ENCODE measurements at places on chromosomes 4 and X.

- no peak for DNase-seq
Observed at GRCh38 chr4:4942658-4943057, 76.6 kb downstream of the CYTL1 start.

GRCh38 chrX:21493226-21493830 lies 119.1 kb downstream of the CNKSR2 start:
- DNase-seq, result no peak

GRCh38 chr4:40686081-40686913 lies 56.6 kb upstream of the RBM47 start:
- no peak for DNase-seq

GRCh38 chr4:37836274-37836673 lies 9.8 kb downstream of the PGM2 start:
- no peak for DNase-seq

- DNase-seq, result no peak
Observed at GRCh38 chrX:152923599-152923998, 25.7 kb downstream of the ZNF185 start.

DNA sequence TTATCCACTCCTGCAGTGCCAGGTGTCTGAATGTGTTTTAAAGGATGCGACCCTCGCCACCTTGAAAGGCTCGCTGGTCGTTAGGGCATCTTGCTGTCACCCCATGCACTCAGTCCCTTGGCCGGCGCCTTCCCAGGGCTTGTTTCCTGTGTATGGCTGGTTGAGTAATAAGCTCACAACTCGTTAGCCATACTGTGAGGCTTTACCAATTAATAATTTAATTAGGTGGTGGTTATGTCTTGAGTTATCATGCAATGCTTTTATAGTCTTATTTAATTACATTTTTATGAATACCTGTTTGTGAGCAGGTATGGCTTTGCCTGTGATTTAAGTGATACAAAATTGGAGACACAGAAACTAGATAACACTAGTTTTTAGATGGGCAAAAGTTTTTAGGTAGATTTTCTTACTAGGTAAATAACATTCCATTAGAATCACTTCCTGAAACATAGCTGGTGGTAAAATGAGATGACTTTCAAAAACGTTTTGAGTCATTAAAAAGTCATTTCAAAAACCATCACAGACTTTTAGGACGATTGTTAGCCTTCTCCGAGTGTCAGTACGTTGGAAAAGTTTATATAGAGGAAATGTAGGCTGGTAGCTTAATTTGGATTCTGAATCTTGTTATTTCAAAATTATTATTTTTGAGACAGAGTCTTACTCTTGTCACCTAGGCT lies 18.2 kb downstream of the PTTG2 start:
- no peak for DNase-seq

- no peak for DNase-seq
Observed at GRCh38 chr4:83340692-83341343, 6.2 kb upstream of the HPSE start.

DNA sequence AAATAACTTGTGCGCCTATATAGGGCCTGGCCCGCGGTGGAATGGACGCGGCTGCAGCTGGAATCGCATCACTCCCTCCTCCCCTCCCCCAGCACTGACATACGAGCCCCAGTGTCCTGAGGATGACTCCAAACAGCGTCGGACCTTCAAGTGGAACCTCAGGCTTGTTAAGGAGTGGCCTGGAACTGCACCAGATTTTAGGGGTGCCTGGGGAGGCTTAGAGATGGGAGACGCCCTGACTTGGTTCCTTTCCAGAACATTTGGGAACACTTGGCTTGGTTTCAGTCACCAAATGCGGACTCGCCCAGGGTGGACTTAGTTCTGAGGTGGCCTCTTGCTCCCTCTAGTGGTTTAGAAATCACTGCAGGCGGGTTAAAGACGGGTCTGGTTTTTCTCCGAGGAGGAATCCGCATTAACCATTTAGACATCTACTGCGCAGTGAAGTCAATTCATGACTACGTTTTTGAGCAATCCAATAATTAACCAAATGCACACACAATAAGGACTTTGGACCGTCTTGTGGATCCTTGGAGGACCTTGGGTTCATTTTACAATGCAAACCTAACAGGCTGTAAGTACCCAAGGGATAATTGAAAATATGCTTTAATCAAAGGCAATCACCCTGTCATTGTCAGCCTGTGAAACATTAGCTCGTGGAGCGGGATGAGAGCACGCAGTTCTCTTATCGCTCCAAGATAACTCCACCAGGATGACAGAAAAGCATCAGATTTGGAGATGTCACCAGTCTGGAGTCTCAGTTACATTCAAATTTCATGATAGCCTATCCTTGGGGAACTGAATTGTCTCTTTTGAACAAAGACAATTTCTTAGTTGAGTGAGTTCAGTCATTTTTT lies 11.2 kb upstream of the PDGFRA start:
- peak; percentile 15 for DNase-seq

GRCh38 chrX:23854945-23855344 lies 52.8 kb downstream of the APOO start:
- no peak for DNase-seq

- no peak for DNase-seq
Observed at GRCh38 chr4:142475663-142476062, 370.4 kb downstream of the INPP4B start.

DNA sequence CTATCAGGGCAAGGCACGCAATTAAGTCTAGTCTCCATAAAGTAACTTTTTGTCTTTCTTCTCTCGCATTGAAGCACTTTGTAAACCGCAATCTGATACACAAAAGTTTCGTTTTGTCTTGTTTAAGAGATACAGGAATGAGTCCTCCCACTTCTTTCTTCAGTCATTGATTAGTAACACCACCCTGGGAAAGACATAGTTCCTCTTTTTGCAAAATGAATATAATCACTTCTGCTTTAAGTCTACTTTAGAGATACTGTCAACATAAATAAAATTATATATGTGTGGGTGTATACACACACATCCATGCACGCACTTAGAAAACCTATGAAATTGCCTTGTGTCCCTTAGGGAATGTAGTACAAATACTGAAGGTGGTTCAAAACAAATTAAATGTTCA lies 11.7 kb downstream of the COQ2 start:
- DNase-seq, result no peak

GRCh38 chr4:85165808-85166207 lies 199.3 kb upstream of the WDFY3 start:
- no peak for DNase-seq

- DNase-seq, result no peak
Observed at GRCh38 chr4:78971326-78971725, 32.1 kb upstream of the PAQR3 start.

- no peak for DNase-seq
Observed at GRCh38 chrX:21725496-21725895, 32.4 kb downstream of the SMPX start.

DNA sequence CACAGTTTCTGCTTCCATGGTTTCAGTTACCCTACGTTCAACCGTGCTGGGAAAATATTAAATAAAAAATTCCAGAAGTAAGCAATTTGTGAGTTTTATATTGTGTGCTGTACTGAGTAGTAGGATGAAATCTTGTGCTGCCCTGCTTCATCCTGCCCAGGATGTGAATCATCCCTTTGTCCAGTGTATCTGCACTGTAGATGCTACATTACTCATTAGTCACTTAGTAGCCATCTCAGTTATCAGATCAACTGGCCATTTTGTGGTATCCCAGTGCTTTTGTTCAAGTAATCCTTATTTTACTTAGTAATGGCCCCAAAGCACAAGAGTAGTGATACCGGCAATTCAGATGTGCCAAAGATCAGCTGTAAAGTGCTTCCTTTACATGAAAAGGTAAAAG lies 97.9 kb downstream of the COX18 start:
- DNase-seq, result no peak

- DNase-seq, result no peak
Observed at GRCh38 chr4:174919886-174920423, 1.8 kb downstream of the ADAM29 start.

- no peak for DNase-seq
Observed at GRCh38 chr4:140100771-140101170, 53.2 kb downstream of the MAML3 start.

DNA sequence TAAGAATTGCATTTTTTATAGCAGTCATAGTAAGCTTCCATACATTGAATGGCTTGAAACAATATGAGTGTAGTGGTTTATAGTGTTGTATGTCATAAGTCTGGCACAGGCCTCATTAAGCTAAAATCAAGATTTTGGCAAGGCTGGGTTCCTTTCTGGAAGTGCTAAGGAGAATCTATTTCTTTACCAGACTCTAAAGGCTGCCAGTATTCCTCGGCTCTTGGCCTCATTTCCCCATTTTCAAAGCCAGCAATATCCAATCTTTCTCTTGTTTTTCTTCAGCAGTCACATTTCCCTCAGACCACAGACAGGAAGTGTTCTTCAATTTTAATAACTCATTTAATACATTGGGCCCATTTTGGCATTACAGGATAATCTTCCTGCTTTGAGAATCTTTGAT lies 1155.5 kb upstream of the PABPC4L start:
- no peak for DNase-seq

GRCh38 chrX:145464650-145465049 lies 217.3 kb downstream of the SPANXN1 start:
- no peak for DNase-seq

DNA sequence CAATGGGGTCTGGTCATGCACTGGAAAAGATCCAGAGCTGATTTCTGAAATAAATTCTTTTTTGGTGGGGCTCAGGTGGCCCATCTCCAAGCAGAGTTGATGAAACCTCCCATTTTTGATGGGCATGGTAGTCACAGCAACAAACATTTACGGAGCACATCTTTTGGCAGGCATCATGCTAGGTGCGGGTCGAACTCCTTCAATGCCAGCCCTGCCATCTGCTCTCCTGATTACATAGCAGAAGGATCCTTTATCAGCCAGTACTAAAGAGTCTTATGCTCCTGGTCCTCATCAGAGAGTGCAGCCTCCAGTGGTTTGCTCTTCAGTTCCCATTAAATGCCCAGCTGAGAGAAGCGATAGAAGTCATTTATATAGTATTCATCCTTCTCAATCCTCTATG lies 121.7 kb downstream of the GRXCR1 start:
- no peak for DNase-seq

DNA sequence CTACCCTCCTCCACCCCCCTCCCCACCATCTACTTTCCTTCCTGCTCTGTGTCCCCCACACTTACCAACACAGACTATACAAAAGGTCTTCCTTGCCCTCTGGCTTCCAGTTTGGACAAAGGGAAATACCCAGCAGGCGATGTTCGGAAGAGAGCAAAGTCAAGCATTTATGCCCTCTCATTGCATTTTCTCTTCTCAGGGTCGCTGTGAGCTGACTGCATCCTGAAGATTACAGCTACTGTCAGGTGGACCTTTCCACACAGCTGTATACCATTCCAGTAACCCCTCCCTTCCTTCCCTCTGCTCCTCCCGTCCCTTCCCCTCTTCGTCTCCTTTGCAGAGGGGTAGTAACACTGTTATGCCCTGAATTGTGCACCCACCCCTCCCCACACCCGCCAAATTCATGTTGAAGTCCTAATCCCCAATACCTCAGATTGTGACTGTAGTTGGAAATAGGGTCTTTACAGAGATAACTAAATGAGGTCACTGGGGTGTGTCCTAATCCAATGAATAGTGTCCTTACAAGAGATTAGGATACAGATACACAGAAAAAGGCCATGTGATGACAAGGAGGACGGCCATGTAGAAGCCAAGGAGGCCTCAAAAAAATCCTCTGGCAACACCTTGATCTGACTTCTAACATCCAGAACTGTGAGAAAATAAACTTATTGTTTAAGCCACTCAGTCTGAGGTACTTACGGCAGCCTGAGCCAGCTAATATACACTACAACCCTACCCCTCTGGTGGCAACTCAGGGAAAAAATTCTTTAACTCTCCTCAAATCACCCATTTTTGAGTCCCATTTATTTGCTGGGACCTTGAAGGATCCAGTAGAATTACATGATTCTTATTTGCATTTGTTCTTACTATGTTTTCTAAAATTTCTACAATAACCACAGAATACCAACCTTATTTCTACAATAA lies 11.7 kb downstream of the MORF4L2 start:
- no peak for DNase-seq

DNA sequence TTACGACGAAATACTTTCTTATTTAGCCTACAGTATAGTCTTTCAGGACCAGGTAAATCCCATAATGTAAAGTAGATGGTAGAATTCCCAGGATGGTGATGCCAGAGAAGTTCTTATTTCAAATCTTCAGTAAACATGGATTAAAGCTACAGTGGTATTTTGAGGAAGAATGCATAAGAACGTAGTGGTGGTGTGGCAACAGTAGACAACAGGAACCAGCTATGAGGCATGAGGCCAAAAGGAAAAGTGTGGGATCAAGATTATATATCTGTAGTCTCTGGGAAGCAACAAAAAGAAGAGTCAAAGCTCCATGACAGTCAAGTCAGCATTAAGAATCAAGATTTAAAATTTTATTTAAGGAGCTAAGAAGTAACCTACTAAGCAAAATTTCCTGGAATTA lies 60.2 kb downstream of the METTL14 start:
- DNase-seq, result no peak

DNA sequence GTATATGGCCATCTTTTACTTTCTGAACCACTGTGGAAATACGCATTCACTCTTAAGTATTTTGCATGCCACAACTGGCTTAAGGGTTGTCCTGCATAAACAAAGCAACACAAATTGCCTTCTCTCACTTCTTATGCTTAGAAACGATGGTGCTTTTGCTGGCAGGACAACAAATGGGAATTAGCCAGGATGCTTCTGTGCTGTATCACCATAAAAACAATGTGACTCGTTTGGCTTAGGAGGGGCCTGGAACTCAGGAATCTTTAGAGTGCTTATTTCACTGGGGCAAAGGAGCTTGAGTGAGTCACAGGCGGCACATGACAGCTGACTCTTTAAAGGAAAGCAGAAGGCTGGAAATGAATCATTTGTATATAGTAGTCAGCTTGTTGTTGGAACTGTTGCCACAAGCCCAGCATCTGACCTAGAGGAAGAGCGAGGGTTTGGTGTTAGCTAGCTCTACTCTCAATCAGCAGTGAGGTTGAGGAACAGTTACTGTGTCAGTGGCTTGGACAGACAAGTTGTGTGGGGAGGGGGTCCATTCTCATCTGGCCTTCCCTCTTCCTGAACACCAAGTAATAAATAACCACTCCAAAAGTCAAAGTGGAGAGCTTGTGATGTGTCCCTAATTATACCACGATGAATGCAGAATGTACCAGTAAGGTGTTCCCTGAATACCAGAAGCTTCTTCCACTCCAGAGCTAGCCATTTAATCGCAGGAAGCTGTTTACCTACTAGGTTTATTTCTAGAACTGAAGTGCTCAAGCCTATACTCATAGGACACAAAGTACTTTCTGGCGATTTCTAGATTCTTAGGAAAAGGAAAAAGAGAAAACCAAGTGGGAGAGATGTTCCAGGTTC lies 293.1 kb downstream of the CAMK2D start:
- DNase-seq, result no peak

DNA sequence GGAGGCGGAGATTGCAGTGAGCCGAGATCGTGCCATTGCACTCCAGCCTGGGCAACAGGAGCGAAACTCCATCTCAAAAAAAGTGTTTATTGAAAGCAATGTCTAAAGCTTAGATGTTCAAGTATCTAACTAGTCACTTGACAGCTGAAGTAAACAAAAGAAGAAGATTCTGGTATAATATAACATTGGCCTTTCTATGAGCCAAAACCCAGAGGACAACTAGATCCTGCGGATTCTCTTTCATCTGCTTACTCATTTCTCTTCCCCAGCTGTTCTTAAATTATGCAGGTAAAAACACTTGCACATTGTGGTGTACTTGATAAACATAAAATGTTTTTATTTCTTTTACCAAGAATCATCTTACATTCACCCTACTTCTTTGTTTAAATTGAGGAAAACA lies 24.1 kb upstream of the AREG start:
- no peak for DNase-seq

All from stimulated activated CD4-positive, alpha-beta T cell treated with anti-CD3 and anti-CD28 coated beads, Interleukin-1b, Interleukin-23, amount 100 ng/mL, for 1 hour (primary cell).